ENCODE measurements at places on chromosomes 5 and 9.

DNA sequence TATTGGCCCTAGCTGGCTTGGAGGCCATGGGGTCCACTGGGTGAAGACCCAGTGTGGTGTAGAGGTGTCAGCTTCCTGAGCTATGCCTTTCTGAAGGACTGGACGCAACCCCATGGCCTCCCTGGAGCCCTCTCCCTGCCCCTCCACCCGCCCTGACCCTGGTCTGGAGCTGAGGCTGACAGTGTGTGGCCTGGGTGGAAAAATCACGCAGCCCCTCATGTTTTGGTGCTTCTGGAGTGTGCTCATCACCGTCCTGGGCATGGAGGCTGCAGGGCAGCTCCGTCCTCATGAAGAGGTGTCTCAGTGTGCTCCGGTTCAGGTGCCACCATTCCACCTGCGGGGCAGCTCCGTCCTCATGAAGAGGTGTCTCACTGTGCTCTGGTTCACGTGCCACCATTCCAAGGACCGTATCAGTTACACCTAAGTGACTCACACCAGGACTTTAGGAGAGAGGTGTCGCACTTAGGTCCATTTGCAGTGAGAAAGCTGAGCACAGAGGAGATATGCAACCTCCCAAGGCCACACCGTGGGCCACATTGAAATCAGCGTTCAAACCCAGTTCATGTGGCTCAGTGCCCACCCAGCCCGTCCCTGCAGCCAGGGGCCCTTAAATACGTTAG lies 214.3 kb upstream of the IRX1 start:
- DNase-seq, result no peak

GRCh38 chr5:122940890-122941289 lies 95.5 kb downstream of the SNX24 start:
- peak; percentile 52 for DNase-seq

DNA sequence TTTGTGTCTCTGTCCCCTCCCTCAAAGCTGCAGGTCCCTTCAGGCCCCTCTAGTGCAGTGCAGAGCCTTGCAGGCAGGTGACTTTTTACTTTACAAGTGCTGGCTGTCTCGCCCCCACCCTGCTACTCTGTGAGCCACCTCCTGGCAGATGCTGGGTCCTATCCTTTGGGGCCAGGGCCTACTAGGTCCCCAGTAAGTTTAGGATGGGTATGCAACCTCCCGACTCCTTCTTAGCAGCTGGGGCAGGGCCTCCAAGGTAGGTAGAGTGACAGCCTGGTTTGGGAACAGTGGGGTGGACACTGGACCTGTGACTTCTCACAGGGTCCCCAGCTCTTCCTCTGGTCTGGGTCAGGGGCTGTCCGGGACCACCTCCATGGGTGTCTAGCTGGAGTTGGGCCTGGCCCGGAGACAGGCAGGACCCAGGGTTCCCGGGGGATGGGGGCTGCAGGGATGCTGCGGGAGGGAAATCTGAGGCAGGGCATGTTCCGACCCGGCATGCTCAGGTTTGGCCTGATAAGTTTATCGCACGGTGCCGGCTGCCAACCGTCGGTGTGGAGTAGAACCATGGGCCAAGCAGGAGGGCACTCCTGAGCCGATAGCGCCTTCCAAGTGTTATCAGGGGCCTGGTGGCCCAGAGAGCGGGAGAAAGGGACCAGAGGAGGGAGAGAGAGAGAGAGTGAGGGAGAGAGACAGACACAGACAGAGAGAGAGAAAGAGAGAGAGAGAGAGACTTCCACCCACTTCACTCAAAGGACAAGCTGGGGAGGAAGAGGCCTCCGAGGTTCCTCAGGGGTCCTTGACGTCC lies 20.5 kb downstream of the GFI1B start:
- DNase-seq, result no peak

DNA sequence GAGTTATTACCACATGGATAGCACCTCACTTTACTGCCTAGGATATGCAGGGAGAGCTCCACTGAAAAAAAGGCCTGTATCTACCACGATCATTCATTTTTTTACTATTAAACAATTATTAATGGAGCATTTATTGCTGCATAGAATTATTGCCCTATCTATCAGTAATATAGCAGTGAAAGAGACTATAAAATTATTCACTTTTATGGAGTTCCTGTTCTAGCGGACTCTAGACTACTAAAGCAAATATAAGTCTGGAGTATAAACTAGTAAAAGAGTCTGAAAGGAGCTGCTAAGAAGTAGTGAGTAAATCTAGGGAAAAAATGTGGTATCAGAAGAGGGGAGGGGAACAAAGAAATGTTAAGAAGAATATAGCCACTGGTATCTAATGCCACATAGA lies 150.4 kb upstream of the CYLC2 start:
- no peak for DNase-seq

- no peak for DNase-seq
Measured at GRCh38 chr9:105742088-105742487, 47.7 kb downstream of the TMEM38B start.

DNA sequence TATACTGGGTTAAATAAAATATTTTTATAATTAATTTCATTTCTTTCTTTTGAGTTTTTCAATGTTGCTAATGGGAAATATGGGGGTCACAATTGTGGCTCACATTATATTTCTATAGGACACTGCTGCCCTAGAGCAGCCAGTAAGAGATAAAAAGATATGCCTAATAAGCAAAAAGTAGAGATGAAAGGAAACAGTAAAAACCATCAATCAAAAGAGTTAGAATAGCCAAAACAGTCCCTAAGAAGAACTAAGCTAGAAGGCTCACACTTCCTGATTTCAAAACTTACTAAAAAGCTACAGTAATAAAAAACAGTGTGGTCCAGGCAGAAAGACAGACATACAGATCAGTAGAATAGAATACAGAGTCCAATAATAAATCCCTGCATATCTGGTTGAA lies 104.4 kb downstream of the FANCC start:
- no peak for DNase-seq

- DNase-seq, result no peak
Measured at GRCh38 chr9:109770101-109770500, 9.9 kb upstream of the PALM2AKAP2 start.

- no peak for DNase-seq
Measured at GRCh38 chr5:154403234-154403633, 42.6 kb upstream of the SAP30L start.

DNA sequence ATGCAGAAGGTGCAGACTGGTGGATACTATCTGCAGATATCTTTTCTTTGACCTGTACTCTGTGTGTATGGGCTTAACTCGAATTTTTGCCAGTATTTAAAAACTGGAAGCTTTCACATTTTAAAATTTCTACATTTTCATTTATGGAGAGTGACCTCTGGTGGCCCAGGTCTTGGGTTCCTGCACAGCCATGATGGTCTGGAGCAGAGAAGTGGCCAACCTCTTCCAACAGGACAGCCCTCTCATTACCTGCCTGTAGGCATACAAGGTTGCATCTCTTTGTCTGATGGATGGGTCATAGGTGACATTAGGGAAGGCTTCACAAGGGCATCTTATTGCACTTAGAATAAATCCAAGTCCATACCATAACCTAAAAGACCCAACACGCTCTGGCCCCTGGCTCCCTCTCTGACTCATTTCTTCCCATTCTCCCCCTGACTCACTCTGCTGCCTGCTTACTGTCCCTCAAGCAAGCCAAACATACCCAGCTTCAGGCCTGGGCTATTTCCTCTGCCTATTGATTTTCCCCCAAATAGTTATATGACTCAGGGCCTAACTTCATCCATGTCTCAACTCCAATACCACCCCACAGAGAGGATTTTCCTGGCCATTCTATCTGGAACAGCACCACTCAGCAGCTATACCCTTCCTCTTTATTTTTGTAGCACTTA lies 113.3 kb upstream of the SLC1A3 start:
- no peak for DNase-seq

Data from NCI-H2029 (cell line).